SJSA1 (cell line): ENCODE measurements at places on chromosomes 12 and 14. TPM values are rescaled to one million over a fixed set of nuclear protein-coding genes. Genes with fewer than 3 reads are reported as not detected.

DNA sequence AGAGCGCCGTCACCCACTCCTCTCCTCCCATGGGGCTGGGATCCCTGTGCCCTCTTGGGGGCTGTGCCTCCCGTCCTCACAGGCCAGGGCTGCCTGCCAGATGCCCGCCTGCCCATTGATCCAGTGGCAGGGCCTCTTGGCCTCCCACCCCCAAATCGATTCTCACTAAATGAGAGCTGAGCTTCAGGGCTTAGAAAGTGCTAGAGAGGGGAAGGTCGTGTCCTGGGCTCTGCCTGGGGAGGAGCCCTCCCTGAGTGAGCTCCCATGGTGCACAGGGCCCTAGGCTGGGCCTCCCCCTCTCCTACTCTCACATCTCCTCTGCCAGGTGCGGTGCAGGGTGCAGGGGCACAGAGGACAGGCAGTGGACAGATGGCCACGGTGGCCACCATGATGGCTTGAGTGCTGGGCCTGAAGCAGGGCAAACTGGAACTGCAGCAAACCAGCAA is 9.2 kb downstream of the BEGAIN start:
- no peaks in the 10 kb centered on the region for H3K27me3 ChIP-seq
- no peaks in the 10 kb centered on the region for H3K4me1 ChIP-seq
- DNase-seq, result no peak
- H3K4me3 ChIP-seq, result no peak overlapping the region
- H3K27ac ChIP-seq, result no peak overlapping the region
- no peaks in the 10 kb centered on the region for H3K36me3 ChIP-seq

DNA sequence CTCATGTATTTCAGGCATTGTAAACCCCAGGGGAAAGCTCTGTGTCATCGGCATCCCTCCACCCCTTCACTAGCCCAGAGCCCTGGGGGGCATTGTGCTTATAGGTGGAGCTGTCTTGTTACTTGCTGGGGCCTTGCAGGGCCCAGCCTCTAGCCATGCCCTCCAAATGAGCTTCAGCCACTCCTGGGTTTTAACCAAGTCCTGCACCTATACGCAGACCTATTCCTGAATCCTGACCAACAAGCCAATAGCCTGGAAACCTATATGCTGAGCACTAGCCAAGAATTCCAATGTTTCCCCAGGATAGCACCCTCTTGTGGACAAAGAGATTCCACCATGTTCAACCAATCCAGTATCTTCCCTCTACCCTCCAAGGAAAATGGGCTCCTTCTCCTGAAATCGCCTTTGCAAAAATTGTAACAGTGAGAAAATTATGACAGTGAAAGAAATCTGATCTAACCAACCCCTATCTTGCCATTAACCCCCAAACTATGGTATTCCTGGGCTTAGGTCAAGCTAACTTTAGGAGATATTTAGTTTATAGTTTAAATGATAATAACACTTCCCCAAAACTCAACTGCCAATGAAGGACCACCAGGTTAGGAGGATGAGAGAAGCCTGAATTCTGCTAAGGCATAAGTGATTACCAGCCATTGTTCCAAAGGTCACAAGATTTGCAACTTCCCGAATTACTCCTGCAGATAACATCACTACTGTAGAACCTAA is 55.5 kb downstream of the TTC7B start:
- H3K27ac ChIP-seq, result no peak overlapping the region
- H3K4me3 ChIP-seq, result no peak overlapping the region

GRCh38 chr14:61940666-61941420 is 178.6 kb downstream of the SNAPC1 start:
- no peaks in the 10 kb centered on the region for H3K4me1 ChIP-seq
- H3K27me3 ChIP-seq, result no peaks in the 10 kb centered on the region
- no peaks in the 10 kb centered on the region for H3K36me3 ChIP-seq
- no peak for DNase-seq
- H3K4me3 ChIP-seq, result no peak overlapping the region

GRCh38 chr14:70357557-70357956 is 1.9 kb downstream of the COX16 start:
- peaks cover 3% of the 10 kb centered on the region; the same call in 1 of the 2 replicates for H3K36me3 ChIP-seq
- H3K27ac ChIP-seq, result no peak overlapping the region
- H3K27me3 ChIP-seq, result no peaks in the 10 kb centered on the region
- no peak for DNase-seq

- DNase-seq, result no peak
- no peaks in the 10 kb centered on the region for H3K4me1 ChIP-seq
- H3K36me3 ChIP-seq, result peaks cover 89% of the 10 kb centered on the region
- no peak overlapping the region for H3K4me3 ChIP-seq
Observed at GRCh38 chr12:55797068-55797467, 20.5 kb downstream of the SARNP start.

DNA sequence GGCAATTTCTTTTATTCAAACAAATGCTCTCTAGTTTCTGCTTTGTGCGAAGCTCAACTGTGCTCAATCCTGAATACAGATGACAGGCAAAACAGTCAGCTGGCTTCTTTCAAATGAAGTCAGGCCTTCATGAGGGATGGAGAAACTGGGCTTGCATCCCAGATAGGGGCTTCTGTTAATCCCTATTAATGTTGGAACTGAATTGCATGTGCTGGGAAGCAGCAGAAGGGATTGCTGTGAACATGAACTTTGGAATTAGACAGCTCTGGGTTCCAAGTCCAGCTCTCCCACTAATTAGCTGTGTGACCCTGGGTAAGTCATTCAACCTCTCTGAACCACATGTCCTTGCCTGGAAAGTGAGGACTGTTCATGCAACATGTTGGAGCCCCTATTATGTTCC is 21.1 kb upstream of the CORO1C start:
- H3K4me3 ChIP-seq, result no peak overlapping the region
- H3K36me3 ChIP-seq, result no peaks in the 10 kb centered on the region
- H3K27ac ChIP-seq, result no peak overlapping the region
- no peaks in the 10 kb centered on the region for H3K4me1 ChIP-seq
- no peak for DNase-seq

Gene OS9
- total RNA-seq, result 4,436 and 6,328 TPM in 2 replicates

Gene DIO3
- not detected in 2 replicates for total RNA-seq

Gene KCTD10
- total RNA-seq, result 25.2 and 33.0 TPM in 2 replicates

DNA sequence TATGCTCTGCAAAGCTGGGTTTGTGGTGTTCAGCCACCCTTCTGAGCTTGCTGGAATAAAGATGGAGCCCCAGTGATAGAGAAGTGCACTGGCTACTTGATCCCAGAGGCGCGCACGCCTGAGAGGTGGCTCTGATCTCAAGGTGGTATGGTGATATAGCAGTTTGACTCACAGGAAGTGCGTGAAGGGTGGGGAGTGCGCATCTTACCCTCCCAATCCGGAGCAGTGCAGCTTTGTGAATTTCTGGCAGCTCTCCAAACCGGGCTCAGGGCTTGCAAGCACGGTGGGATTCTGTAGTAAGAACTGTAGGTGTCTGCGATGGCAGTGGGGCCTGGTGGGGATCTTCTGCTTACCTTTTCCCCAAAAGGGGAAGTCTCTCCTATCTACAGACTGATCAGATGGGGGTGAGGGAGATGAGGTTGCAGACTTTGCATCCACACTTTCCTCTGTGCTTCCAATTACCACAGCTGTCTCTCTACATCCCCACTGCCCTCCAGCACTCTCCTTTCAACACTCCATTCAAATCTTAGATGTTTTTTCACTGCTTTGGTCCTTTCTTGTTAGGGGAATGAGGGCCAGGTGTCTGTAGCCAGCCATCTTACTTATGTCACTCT is 197.4 kb upstream of the SLC38A2 start:
- no peak for DNase-seq
- H3K36me3 ChIP-seq, result no peaks in the 10 kb centered on the region
- no peak overlapping the region for H3K27ac ChIP-seq
- no peaks in the 10 kb centered on the region for H3K27me3 ChIP-seq
- no peak overlapping the region for H3K4me3 ChIP-seq

- H3K36me3 ChIP-seq, result no peaks in the 10 kb centered on the region
- no peaks in the 10 kb centered on the region for H3K27me3 ChIP-seq
- no peak for DNase-seq
- H3K4me1 ChIP-seq, result no peaks in the 10 kb centered on the region
- H3K4me3 ChIP-seq, result no peak overlapping the region
Observed at GRCh38 chr14:104438166-104438887, 141.2 kb upstream of the C14orf180 start.

Gene COX8C
- total RNA-seq, result not detected in 2 replicates

DNA sequence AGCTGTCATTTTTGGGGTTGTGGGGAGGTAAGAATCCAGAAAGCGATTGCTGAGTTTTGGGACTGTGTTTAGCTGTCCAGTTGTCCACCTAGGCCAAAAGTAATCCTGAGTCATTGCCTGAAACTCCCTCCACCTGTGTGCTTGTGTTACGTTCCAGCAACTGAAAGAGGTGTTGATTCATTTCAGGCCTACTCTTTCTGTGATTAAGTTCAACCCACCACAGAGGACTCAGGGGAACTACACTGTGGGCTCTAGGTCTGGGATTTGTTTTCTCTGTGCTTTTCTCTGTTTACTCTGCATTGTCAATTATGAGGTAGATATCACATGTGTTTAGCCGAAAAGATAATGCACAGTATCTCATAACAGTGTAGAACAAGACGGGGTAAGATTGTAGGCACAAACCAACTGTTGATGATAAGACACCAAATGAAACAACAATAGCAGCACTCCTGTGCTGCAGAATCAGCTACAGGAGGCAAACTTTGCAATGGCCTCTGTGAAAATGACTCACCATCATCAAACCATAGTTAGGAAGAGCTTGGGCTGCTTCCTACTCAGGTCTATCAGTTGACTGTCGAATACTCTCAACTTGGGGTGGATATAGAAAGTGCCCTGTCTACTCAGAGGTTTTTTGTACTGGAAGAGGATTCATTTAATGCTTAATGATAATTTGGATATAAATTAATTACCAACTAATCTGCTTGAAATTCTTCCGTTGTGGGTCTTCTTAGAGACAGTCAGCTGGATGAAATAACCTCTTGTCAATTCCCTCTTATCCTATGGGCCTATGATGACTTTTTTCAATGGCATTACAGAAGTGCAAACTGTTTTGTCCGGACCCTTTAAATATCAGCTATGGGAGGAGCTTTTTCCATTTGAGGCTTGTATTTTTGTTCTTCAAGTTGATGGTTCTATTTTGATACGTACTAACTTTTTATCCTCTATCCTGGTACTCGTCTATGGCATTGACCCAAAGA is 385.9 kb downstream of the BMP4 start:
- H3K27ac ChIP-seq, result no peak overlapping the region
- no peaks in the 10 kb centered on the region for H3K4me1 ChIP-seq
- H3K4me3 ChIP-seq, result no peak overlapping the region
- DNase-seq, result no peak

DNA sequence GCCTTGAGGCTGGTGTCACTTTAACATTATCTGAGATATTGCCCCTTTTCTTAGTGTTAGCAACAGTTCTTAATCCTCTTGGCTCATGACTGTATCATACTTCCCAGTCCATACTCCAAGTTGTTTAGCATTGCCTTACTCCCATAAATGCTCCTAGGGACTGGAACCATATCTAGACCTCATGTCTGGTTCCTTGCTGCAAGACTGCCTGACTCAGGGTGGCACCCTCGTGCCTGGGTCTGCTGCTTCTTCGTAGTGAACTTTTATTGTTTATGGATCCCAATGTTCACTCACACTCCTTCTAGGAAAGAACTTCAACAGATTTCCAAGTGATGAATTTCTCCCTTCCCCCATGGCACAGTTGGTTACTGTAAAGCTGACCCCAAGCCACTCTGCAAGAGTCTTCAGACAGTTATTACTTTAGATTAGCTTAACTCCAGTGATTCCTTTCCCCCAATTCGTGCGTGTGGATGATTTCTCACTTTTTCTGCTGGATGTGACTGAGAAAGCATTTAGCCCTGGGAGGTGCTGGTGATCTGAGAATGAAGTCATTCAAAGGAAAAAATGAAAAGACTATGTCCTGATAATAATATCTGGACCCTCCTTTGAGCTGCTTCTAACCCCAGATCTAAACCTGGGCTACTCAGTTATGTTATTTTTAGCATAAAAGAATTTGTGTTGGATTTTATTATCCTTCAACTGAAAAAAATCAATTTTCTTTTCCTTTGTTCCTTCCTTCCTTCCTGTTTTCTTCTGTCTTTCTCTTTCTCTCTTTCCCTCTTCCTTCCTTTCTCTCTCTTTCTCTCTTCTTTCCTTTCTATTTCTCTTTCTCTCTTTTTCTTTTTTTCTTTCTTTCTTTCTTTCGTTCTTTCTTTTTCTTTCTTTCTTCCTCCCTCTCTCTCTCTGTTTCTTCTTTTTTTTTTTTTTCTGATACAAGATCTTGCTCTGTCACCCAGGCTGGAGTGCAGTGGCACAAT is 47.5 kb upstream of the PPP1R12A start:
- H3K4me3 ChIP-seq, result no peak overlapping the region
- H3K27me3 ChIP-seq, result no peaks in the 10 kb centered on the region
- H3K4me1 ChIP-seq, result peaks cover 27% of the 10 kb centered on the region
- no peak for DNase-seq
- H3K27ac ChIP-seq, result no peak overlapping the region; the same call in 1 of the 2 replicates
- no peaks in the 10 kb centered on the region for H3K36me3 ChIP-seq

DNA sequence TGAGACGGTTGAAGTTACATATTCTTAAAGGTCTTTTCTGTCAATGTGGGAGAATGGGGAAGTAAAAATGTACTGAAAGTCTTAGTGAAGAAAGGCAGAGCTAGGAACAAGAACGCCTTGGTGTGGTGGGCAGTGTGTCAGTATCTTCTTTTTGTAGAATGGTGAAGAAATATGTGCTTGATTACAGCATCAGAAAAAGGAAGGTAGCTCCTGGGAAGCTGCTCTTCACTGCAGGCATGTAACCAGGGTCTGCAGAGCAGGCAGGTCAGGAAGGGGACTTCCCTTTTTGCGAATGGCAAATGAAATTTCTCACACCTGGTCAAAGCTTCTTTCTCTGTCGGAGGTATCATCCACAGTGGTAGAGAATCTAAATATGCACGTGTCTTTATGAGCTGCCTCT is 226.2 kb downstream of the ADAMTS20 start:
- H3K36me3 ChIP-seq, result no peaks in the 10 kb centered on the region
- H3K27me3 ChIP-seq, result no peaks in the 10 kb centered on the region
- no peaks in the 10 kb centered on the region for H3K4me1 ChIP-seq

DNA sequence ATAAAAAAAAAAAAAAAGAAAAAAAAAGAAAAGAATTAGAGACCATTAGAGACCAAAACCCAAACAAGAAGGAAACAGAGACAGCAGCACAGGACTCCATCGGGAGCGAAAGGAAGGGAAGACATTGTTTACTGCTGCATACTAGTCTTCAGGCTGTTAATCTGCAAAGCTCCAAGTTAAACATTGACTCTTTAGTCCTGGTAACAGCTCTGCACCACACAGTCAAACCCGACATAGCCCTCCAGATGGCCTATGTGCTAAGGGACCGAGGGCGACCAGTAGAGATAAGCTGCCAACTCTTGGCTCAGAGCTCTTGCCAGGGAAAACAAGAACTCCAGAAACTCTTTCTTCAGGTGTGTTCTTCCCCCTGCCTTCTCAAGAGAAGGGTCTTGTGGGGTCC is 7.8 kb downstream of the P2RX4 start:
- no peak overlapping the region for H3K27ac ChIP-seq
- peaks cover 24% of the 10 kb centered on the region for H3K4me1 ChIP-seq
- no peaks in the 10 kb centered on the region for H3K27me3 ChIP-seq
- DNase-seq, result no peak
- peaks cover 60% of the 10 kb centered on the region for H3K36me3 ChIP-seq

Gene OTOGL
- total RNA-seq, result 0.08 and 0.50 TPM in 2 replicates

GRCh38 chr14:42856106-42856505 is 1249.4 kb downstream of the LRFN5 start:
- no peak for DNase-seq
- H3K4me3 ChIP-seq, result no peak overlapping the region
- no peaks in the 10 kb centered on the region for H3K4me1 ChIP-seq
- H3K27me3 ChIP-seq, result no peaks in the 10 kb centered on the region
- no peak overlapping the region for H3K27ac ChIP-seq
- no peaks in the 10 kb centered on the region for H3K36me3 ChIP-seq
